ENCODE measurements at places on chromosomes 4 and X.
A peak's percentile ranks its signal among the peaks of the same experiment; 100 is the strongest.

DNA sequence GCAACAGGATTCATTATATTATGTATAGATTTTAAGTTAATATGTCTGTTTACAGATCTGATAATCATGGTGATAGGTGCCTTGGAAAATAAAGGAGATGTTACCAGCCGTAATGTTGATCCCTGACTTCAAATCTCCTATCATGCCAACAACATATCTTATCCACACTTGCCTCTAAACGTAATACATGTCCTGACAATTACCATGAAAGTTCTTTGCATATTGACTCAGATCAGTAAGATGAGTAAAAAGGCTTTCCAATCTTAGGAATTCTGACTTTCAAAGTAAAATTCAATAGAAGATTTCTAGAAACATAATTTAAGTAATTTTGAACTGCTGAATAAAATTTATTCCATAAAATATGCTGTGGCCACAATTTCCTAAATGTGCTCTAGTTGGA is 513.3 kb downstream of the ANKRD50 start:
- no peak for DNase-seq

GRCh38 chrX:10325611-10326010 is 168.8 kb downstream of the CLCN4 start:
- no peak for DNase-seq

DNA sequence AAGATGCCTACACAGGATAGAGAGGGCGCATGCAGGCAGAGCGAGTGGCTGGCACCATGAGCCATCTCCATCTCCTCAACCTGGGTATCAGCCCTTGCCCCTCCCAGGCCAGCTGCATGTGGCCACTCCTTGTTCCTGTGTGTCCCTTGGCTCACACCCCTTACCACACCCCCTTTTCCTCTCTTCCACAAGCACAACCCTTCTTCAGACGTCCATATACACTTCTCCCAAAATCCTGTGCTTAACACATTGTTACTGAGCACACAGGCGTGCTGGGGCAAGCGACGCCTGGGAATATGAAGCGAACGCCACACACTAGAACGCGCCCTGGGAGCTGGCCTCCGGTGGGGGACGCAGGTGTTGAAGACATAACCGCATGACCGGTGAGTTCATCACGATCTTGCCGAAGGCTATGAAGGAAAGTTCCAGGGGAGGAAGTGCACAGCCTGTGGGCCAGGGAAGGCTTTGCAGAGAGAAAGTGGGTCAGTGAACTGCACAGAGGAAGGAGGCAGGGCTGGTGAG is 19.1 kb upstream of the KIAA0232 start:
- DNase-seq = no peak

- DNase-seq = no peak
Observed at GRCh38 chrX:140672840-140673731, 36.5 kb upstream of the LINC00632 start.

- no peak for DNase-seq
Observed at GRCh38 chrX:155225774-155226173, 9.5 kb downstream of the VBP1 start.

GRCh38 chr4:142041788-142042187 is 405.4 kb downstream of the IL15 start:
- no peak for DNase-seq

DNA sequence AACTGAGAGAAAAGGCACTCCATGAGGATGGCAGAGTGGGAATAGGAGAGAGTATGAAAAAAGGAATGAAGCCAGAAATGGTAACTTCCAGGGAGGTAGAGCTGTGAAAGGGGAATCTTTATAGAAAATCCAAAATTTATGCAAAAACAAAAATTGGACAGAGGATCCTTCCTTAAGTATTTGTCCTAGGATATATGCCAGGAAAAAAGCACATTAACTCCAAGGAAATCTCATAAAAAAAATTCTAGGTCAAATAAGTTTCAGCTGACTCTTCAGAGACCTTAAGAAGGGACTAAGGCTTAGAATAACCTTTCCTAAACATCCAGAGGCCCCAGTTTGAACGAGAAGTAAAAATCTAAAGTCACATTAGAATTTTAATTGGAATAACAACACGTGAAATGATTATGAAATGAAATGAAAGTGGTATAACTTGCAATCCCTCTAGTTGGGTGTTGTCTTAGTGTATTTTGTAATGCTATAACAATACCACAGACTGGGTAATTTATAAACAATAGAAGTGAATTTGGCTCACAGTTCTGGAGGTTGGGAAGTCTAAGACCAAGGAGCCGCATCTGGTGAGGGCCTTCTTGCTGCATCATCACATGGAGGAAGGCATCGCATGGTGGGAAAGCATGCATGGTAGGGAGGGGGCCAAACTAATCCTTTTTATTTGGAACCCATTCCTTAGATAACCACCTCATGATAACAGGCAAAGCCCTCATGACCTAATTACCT is 145.4 kb upstream of the RXFP1 start:
- DNase-seq = no peak

DNA sequence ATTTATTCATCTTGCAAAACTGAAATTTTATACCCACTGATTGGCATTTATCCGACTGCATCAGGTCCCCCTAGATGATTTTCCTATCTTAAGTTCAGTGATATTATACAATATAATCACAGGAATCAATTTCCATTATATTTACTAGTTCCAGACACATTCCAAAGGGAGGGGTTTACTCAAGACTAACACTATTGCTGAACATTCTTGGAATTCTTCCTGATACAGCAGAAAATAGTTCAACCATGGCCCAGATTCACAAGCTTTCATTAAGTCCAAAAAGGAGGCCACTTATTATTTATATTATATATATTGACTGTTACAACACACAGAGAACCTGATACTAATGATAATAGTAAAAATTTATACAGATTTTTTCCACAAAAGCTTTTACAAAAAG is 2353.6 kb downstream of the PCDH7 start:
- no peak for DNase-seq

DNA sequence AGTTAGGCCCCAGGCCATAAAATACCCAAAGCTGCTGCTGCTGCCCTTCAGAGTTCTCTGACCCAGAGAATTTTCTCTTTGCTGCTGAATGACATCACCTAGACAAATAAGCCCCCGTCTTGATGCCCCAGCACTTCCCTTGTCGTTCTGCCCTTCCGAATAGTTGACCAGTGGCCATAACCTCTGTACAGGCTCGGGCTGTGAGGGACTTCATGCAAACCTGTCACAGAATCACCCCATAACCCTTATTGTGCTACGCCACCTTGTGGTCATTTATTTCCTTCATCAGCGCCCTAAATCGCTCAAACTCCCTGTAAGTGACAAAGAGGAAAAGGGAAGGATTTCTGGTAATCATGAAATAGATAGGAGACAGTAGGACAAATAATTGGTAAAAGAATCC is 18.8 kb downstream of the SPACA5 start:
- DNase-seq = peak; percentile 39

GRCh38 chr4:754221-755120 is 48.8 kb downstream of the PCGF3 start:
- DNase-seq = no peak
